ENCODE measurements at places on chromosomes 11 and 22.

DNA sequence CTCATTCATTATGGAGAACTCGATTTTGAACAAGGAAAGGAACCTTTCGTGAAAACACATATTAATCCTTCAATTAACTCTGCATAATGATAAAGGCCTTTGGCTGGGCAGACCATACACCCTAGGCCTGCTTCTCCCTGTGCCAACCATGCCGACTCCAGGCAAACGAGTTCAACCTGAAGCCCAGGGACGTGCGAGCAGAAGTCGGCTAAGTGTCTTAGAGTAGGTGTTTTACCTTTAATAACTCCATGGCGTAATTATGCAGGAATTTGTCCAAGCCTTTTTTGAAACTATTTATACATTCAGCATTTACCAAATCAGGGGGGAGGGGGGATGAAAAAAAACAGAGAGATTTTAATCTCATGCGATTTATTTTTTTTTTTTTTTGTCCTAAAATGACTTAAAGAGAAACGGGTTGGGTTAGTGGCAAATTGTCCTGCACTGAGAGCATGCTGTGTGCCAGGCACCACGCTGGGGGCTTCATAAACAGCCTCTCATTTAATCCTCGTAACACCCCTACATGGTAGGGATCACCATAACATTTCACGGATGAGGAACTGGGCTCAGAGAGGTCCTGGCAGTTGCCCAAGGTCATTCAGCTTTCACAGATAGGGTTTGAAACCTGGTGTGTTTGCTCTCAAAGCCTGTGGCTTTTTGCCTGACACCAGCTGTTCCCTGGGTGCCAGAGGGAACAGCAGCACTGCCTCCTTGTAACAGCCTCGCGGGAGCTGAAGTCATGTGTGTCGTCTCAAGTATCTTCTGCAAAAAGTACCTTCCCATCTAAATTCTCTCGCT, 423.9 kb downstream of the MN1 start:
- DNase-seq: no peak

DNA sequence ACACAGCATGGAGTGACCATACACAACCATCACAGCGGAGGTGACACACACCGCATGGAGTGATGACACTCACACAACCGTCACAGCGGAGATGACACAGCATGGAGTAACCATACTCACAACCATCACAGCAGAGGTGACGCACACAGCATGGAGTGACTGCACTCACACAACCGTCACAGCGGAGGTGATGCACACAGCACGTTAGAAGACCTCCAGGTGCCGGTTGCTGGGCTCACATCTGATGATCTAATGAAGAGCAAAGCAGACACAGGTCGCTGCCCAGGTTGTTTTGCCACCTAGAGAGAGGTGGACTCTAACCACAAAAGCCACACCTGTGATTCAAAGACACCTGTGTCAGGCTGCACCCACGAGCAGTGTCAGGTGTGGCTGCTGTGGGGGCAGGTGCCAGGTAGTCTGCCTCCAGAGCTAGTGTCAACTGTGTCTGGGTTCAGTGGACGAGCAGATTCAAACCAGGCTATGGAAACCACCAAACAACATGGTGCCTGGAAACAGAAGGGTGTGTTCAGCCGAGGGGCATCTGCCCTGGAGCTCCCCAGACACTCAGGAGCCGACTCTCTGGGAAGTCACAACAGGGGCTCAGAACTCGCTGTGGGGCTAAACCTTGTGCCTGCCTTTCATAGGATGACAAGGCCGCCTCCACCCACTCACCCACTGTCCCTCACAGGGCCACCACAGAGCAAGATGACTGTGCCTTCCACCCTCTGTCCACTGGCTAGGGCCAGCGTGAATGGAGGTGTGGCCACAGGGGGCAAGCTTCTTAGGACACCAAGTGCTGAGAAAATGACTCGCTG, 608.2 kb downstream of the TBC1D22A start:
- no peak for DNase-seq

DNA sequence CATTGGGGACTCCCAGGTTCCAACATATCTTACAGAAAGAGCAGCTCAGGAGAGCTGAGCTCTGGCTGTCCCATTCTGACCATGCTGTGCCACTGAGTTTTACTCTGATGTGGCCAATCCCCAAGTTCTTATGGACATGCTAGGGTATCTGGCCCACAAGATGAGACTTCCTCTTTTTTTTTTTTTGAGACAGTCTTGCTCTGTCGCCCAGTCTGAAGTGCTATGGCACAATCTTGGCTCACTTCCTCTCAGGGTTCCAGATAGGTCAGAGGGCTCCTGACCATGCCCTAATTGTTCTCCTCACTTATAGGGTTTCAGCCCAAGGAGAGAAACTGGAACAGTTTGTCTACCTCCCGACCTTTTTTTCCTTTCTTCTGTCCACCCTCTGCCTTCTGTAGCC, 152.3 kb upstream of the CCDC90B start:
- no peak for DNase-seq

GRCh38 chr11:21254055-21254454, 584.7 kb downstream of the NELL1 start:
- no peak for DNase-seq

DNA sequence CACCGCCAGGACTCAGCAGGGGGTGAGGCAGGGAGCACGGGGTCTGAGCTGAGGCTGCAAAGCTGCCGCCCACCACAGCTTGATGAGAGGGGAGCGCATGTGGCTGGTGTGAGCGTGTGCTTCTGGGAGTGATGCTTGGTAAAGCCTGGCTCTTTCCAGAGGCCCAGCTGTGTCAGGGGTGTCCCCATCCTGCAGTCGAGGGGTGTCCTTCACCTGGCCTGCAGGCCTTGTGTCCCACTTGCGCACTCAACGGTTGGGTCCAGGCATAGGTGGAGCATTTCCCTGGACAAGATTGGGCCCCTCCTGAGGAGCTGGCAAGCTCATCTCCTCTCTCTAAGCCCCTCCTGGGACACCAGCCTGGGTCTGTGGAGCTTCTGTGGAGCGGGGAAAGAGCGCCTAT, 273.9 kb downstream of the TBC1D22A start:
- DNase-seq: no peak

DNA sequence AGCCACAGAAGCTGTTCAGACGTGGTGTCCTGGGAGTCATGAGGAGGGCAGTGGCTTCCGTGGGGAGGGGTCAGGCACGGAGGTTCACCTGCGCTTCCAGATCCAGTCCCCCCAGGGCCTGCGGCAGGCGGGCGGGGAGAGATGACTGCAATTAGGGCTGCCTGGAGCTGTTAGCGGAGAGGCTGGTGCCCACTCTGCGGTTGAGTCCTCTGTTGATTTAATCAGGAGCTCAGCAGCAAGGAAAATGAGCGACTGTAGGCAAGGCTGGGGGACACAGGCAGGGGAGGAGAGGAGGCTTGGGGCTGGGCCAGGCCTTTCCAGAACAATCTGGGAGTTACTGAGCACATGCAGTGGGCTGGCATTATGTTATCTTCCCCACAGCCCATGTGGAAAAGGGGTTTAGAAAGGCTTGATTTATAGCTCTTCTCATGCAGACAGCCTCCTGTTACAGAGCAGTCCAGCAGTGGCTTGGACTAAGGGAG, 13.1 kb downstream of the PLCB3 start:
- no peak for DNase-seq

DNA sequence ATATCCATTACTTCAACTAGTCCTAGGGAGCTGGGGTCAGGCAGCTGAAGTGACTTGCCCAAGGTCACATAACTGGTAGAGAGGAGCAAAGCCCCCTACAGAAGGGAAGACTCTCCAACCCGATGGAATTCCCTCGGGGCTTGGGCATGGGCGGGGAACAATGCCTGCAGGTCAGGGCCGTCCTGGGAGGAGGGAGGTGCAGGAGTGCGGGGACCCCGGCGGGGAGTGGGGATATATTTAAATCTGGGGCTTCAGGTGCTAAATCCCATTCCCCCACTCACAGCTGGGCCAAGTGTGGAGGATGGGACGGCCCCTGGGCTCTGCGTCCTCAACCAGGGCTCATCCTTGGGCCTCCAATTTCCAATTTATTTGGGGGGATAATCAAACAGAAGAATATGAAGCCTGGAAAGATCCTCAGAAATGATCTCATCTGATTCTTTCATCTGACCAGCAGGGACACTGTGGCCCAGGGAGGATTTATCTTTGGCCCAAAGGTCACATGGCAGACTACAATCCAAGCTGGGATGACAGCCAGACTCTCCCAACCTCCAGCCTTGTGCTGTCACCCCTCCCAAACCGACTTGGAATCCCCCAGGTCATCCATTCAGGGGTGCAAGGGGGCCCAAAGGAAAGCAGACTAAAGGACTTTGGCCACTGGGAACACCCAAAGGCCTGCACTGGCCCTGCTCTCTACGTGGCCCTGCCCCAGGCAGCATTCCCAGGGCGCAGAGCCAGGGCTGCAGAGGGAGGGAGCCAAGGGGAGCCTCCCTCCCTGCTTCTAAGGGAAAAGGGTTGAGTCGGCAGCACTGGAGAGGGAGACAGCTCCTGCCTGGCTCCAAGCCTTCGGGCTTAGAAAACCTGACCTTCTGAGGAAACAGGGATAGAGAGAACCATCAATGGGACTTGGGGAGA, 8.7 kb upstream of the C1QTNF6 start:
- DNase-seq: no peak

DNA sequence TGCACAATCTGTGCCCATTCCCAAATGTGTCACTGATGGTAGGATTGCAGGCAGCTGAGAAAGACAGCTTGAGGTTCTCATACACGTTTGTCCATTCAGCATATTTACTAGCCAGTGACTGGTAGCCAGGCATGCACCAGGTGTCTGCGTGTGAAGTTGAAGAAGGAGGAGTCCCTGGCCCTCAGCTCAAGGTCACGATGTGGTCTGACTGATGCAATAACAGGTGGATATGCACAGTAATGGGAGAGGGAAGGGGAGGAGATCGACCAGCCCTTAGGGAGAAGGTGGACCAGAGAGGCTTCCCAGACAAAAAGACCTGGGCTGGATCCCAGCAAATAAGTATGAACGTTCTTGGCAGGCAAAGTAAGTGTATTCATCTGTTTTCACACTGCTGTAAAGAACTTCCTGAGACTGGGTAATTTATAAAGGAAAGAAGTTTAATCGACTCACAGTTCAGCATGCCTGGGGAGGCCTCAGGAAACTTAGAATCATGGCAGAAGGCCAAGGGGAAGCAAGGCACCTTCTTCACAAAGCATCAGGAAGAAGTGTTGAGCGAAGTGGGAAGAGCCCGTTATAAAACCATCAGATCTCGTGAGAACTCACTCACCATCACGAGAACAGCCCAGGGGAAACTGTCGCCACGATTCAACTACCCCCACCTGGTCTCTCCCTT, 96.0 kb downstream of the MN1 start:
- DNase-seq: no peak

GRCh38 chr11:134586726-134587125, 174.7 kb upstream of the B3GAT1 start:
- no peak for DNase-seq

DNA sequence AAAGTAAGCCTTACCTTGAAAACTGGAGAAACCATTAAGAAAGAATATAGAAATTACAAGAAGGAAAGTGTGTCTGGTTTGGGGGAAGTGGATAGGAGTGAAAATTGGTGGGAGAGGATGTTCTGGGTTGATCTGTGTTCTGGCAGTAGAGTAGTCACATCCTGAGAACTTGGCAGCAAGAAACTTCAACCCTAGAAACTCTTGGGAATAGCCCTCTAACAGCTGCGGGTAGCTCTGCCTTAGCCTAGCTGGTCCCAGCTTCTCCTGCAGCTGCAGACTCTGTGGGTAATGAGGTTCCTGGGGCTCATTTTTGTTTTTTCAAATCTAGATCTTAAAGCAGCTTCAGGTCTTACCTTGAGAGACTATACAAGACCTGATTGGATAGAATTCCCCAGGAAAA, 24.2 kb upstream of the OR6X1 start:
- no peak for DNase-seq

- DNase-seq: no peak
Observed at GRCh38 chr11:103863497-103863896, 172.9 kb upstream of the DDI1 start.

- DNase-seq: no peak
Observed at GRCh38 chr11:69582756-69583467, 58.0 kb upstream of the CCND1 start.

DNA sequence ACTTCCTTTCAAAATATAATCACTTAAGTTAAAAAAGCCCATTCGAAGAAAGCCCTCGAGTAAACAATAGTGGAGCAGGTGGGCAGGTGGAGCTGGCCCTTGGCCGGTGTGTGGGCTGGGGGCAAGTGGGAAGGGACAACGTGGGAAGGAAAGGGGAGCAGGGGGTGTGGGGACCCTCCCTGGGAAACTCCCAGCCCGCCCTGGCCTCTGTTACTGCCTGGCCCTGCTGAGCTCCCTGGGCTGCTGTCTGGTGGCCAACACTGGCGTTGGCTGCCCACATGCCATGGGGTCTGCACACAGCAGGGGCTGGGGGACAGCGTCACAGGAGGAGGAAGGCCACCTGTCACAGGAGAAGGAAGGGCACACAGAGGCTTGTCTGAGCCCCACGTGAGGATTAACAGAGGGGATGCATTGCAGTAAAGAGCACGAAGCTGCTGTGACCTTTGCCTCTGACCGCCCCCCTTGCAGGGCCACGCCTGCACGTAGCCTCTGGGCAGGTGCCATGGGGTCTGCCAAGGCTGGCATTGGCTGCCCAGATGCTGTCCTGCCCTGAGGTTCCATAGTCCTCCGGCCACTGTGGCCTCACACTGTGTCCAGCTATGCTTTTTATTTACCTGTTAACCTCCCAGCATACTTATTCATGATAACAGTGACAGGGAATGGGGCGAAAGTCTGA, 36.2 kb upstream of the CCDC188 start:
- DNase-seq: no peak

DNA sequence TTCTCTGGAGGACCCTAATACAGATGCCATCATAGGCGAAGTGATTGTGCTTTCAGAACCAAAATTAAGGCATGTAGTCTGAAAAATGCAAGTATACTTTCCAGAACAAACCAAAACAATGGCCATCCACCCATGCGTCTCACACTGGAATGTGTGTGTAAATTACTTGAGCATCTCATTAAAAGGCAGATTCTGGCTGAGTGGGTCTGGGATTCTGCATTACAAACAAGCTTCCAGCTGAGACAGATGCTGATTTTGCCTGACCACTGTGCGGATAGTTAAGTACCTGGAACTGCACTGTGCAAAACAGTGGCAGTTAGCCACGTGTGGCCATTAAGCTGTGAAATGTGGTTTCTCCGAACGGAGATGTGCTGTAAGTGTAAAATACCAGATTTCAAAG, 26.2 kb downstream of the RRP7A start:
- DNase-seq: no peak

DNA sequence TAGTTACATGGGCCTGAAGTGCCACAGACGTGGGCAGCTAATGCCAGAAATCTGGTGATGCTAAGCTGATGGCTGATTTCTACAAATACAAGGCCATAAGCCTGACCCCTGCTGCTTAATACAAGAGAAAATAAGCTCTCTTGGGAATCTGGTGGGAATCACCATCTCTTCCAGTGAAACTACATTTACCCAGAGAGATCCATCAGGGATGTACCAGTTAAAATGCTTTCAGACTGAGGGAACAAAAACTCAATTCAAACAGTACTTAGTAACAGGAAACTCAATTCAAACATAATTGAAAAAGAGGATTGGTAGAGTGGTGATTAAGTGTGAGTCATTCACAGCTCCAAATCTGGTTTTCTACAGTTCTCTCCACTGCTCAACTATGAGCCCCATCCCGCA, 1.7 kb upstream of the CAVIN3 start:
- no peak for DNase-seq
